ENCODE measurements at places on chromosomes 5 and 9.

- DNase-seq: no peak
Observed at GRCh38 chr5:160970605-160971191, 118.7 kb upstream of the ATP10B start.

GRCh38 chr9:82252116-82252515, 263.5 kb downstream of the SPATA31D1 start:
- DNase-seq: no peak

GRCh38 chr9:112091810-112092209, 83.3 kb downstream of the SUSD1 start:
- DNase-seq: no peak

GRCh38 chr5:19975795-19976194, 12.2 kb downstream of the CDH18 start:
- DNase-seq: no peak

DNA sequence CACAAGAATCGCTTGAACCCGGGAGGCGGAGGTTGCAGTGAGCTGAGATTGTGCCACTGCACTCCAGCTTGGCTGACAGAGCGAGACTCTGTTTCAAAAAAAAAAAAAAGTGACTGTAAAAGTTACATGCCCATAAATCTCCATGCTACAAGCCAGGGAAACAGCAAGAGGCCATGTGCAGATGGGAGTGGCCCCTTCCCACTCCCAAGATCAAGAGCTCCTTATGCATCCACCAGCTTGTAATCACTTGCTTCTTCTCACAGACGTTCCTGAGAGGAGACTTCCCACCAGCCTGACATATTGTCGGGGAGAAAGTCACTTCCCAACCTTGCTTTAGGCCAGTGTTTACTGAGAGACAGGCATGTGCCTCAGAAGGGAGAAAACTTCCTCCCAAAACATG, 45.6 kb upstream of the N4BP3 start:
- no peak for DNase-seq

- DNase-seq: no peak
Observed at GRCh38 chr5:148469501-148469935, 85.8 kb downstream of the FBXO38 start.

- no peak for DNase-seq
Observed at GRCh38 chr5:61256474-61256873, 75.6 kb upstream of the ZSWIM6 start.

- DNase-seq: no peak
Observed at GRCh38 chr5:119484884-119485283, 32.6 kb downstream of the HSD17B4 start.

DNA sequence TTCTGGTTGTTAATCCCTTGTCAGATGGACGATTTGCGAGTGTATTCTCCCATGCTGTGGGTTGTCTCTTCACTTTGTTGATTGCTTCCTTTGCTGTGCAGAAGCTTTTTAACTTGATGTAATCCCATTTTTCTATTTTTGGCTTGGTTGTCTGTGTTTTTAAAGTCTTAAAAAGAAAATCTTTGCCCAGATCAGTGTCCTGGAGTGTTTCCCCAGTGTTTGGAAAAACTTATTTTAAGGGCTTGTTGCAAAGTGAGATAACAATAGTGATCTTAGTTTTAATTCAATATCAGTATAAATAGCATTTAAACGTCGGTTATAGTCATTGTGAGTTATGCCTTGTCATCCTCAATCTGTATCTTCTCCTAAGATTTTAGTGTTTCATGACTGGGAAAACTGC, 329.5 kb downstream of the CCDC171 start:
- no peak for DNase-seq

All from RWPE1 (cell line).